ENCODE measurements at places on chromosomes 16 and 17. TPM values are rescaled to one million over a fixed set of nuclear protein-coding genes. Genes with fewer than 3 reads are reported as not detected.

GRCh38 chr16:12168074-12169000 is 191.8 kb downstream of the SNX29 start:
- no peak for DNase-seq

DNA sequence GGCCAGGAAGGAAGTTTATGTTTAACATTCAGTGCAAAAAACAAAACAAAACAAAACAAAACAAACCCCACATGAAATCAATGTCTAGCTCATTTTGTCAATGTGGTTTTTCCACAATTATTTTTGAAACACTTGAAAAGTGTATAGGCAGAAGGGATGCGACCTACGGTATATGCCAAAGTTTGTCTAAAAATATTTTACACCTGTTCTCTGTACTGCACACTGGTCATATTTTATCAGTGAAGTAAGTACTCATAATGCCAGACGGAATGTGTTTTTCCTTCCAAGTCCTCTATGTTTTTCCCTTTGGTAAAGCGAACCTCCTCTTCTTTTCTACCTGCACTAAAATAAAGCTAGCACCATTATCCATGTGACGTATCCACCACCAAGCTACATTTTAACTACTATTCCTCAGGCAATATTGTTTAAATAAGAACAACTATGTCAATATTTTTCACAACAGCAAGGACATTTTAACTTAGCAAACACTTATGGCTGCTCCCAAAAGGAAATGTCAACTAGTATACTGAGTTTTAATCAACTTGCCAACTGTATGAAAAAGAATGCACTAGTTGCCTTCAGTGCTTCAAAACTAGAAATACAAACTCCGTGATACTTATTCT is 10.3 kb downstream of the TOB1 start:
- DNase-seq, result no peak

- no peak for DNase-seq
Measured at GRCh38 chr17:81059026-81059425, 24.1 kb downstream of the BAIAP2 start.

DNA sequence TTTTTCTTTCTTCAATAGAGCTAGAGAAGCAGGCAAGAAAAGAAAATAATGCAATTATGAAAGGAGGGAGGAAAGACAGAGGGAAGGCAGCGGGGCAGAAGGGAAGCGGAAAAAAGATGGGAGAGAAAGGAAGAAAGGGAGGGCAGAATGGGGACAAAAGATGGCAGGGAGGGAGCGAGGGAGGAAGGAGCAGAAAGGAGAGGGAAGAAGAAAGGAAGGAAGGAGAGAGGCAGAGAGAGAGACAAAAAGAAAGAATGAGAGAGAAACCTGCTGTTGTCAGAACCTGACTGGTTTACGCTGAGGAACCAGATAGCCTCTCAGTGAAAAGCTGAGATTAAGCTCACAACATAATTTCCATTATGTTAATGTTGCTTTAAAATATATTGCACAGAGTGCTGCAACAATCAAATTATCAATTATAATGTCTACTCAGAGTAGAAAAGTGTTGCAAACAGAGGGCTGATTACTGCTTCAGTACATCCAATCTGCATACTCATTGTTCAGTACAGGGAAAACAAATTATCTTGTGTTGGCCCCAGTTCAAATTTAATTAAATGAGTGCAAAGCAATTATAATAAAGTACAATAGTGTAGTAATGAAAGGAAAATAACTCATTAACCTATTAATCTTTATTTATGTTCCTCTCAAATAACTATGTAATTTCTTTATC is 32.0 kb upstream of the TOX3 start:
- no peak for DNase-seq

GRCh38 chr16:60206516-60206915 is 1472.4 kb upstream of the GOT2 start:
- no peak for DNase-seq

- DNase-seq, result no peak
Measured at GRCh38 chr17:72434581-72434980, 313.8 kb downstream of the SOX9 start.

The CACNB1 gene
- 2.2 TPM for total RNA-seq

DNA sequence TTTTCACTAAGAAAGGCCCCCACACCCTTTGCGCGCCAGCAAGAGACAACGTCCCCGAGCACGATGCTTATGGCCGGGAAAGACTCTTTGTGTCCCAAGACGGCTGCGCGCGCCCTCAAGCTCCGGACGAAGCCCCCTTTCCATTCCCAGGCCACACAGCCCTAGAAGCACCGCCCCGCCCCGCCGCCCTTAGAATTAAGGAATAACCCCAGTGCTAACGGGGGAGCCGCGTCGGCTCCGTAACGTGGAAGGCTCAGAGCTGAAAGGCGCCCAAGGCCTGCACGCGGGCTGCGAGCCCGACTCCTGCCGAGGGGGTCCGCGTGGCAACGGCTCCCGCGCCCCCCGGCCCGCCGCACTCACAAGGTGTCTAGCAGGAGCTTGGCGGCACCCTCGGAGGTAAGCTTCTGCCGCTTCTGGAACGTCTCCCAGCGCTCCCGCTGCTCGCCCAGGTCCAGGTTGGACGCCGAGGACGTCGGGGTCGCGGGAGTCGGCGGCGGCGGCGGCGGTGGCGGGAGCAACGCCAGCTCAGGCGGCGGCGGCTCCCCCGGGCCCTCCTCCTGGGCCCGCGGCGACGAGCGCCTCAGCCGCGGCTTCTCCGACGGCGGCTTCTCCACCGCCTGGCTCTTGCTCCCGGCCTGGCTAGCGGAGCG is 477 bp downstream of the CENPV start:
- peak; percentile 47 for DNase-seq

The PDILT gene
- not detected for total RNA-seq

DNA sequence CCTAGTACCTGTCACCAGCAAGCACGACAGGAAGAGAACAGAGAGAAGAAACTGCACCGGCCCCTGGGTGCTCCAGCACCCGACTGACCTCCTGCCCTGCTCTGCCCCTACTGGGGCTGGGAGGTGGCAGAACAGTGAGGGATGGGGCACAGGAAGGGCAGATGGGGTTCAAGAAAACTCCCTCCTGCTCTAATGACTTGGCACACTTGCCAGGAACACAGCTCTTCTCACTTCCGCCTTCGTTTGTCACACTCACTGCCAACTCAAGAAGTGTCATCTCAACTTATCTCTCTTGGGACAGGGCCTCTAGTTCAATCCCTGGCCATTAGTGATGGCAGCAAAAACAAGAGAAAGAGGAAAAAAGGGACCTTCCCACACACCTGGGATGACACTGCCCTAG is 42.7 kb upstream of the ICAM2 start:
- no peak for DNase-seq

DNA sequence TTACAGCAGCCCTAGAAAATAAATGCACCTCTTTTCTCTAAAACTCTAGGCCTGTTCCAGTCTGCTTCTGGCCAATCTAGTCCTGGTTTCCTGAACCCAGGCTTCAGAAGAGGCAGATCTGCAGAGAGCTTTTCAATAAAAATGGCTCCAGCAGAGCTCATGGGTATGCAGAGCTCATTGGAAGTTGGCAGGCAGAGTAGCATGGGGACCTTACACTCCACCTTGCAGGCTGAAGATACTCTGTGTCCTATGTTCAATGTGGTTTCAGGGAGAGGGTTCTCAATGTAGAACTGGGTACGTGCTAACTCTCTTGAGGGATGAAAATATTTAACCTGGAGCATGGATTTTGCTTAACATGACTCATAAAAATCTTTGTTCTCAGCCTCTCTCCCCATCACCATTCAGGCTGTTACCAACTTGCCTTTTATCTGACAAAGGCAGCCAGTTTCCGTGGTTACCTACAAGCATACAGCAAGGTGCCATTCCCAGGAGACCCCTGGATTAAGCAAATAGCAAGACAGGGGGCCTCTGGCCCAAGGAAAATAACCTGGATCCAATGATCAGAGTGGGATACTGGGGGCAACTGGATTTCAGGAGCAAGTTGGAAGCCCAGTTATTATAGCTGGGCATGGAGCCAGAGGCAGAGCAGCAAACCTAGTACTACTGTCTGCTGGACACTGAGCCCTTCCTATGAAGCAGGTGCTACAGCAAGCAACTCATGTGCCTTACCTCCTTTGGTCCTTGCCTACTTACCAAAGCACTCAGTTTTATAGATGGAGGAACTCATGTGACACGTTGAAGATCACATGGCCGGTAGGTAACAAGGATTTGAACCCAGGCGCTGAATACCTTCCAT is 98.2 kb upstream of the DHX40 start:
- no peak for DNase-seq

DNA sequence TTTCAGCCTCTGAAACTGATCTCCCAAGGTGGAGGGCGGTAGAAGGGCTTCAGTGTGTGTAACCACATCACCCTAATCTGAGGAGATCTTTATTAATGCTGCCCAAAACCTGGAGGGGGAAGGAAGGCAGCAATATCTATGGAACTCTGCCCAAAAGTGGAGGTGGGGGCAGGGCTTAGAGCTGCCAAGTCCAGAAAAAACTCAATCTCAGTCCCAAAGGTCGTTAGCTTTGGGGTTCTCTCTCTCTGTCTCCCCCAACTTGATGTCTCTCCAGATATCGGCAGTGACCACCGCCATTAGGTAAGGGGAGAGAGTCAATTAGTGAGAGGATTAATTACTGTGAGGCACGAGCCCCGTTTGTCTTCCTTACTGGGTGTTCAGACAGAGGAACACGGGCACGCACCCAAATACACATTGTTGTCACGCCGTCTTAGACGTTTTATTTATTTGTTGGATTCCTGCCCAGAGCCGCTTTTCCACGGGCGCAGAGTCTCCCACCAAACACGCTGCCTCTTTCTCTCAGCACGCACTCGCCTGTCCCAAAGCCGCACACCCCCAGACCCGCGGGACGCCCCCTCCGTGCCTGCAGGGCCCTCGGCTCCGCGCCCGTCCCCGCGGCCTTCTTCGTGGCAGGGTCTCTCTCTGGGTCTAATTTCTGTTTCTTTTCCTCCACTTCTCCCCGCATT is 5.4 kb upstream of the LHX1 start:
- DNase-seq, result no peak

All from hepatocyte (in vitro differentiated cells).